ENCODE measurements at places on chromosomes 11 and 22.
A peak's percentile ranks its signal among the peaks of the same experiment; 100 is the strongest.

DNA sequence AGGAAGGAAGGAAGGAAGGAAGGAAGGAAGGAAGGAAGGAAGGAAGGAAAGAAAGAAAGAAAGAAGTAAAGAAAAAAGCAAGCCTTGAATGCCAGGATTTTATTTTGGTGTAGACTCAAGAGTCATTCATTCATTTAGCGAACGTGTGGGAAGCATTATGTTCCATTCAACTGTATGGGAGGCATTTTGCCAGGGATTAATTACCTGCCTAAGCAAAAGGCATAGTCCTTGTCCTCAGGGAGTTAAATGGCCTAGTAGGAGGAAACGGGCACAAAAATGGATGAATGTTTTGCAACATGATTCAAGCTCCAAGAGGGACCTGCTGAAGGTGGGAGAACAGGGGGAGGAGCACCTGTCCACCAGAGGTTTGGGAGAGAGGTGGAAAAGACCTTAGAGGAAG, 16.2 kb upstream of the ZNRF3 start:
- DNase-seq, result no peak

- no peak for DNase-seq
Observed at GRCh38 chr11:64112771-64113461, 53.0 kb downstream of the MACROD1 start.

- peak; percentile 93 for DNase-seq
Observed at GRCh38 chr11:6705905-6706535, 22.9 kb upstream of the MRPL17 start.

DNA sequence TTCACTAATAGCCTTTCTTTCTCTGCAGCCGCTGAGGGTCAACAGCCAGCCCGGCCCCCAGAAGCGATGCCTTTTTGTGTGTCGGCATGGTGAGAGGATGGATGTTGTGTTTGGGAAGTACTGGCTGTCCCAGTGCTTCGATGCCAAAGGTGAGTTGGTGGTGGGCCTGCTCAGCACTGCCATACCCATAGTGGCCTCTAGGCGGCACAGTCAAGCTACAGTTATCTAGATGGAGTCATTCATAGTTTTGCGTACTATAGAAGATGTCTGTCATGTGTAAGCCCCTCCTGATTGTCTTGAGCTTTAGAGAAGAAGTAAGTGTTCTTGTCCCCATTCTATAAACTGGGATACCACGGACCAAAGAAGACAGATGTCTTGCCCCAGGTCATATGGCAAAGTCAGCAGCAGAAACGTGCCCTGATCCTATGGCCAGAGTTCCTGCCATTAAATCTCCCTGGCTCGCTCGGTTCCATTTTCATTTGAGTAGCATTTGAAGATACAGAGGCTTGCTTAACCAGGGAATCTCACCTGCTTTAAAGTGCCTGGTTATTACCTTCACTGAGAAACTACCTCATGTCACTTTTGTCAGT, 42.1 kb upstream of the CRTAM start:
- DNase-seq, result peak; percentile 50

DNA sequence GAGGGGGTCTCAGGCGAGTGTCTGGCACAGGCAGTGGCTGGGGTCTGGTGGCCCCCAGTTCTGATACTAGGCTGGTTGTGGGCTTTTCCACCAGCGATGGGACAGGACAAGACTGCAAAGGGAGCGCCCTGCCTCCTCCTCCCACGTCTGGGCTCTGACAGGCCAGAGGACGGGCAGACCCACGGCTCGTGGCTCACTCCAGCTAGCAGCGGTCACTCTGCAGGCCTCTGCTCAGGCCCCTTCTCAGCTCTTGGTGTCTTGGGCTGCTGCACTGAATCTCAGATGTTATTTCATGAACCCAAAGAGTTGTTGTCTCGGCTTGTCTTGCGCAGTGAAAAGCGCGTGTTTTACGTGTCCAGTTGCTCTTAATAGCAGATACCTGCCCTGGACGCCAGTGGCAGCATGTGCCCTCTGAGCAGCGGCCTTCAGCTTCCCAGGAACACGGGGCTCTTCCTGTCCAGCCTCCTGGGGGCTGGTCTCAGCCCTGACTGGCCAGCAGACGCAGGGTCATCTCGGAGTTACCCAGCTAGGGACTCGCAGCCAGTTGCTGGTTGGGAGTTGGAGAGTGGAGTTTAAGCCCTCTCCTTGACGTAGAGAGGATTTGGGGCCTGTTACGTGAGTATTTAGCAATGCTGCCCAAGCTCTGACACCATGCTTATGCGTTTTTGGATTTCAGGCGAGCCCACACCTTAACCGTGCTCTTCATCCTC, 9.6 kb downstream of the PTDSS2 start:
- DNase-seq, result no peak

- DNase-seq, result peak; percentile 81
Observed at GRCh38 chr11:8225589-8226036, 38.1 kb downstream of the LMO1 start.

GRCh38 chr11:128045094-128045725, 542.1 kb downstream of the ETS1 start:
- no peak for DNase-seq

DNA sequence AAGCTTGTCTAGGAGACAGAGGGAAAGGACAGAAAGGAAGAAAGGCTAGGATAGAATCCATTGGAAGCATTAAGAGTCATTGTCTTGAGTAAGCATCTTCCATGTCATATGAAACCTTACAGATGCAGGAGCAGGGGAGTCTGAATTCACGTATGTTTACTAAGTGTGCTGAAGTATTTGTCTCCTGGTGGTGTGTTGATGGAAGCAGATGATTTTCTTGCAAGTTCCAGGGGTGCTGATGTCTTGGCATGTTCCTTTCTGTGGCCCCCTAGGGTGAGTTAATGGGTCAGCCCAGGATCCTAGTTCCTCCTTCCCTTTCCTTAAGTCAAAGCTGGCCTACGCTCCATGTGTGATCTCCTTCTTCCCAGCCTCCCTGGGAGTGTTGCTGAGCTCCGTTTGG, 110.2 kb downstream of the TEAD1 start:
- no peak for DNase-seq

- DNase-seq, result no peak
Observed at GRCh38 chr22:27877501-27877900, 41.6 kb downstream of the PITPNB start.

DNA sequence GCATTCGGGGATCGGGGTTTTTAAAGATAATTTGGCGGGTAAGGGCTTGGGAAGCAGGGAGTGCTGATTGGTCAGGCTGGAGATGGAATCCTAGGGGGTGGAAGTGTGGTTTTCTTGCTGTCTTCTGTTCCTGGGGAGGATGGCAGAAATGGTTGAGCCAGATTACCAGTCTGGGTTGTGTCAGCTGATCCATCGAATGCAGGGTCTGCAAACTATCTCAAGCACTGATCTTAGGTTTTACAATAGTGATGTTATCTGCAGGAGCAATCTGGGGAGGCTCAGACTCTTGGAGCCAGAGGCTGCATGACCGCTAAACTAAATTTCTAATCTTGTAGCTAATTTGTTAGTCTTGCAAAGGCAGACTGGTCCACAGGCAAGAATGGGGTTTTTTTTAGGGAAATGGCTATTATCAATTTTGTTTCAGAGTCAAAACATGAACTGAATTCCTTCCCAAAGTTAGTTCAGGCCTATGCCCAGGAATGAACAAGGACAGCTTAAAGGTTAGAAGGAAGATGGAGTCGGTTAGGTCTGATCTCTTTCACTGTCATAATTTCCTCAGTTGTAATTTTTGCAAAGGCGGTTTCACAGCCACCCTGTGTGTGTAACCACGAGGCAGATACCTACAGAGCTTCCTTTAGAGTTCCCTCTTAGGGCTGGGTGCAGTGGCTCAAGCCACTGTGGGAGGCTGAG, 10.2 kb downstream of the SCGB1A1 start:
- no peak for DNase-seq

- no peak for DNase-seq
Observed at GRCh38 chr11:3834664-3835461, 5.9 kb downstream of the RHOG start.

DNA sequence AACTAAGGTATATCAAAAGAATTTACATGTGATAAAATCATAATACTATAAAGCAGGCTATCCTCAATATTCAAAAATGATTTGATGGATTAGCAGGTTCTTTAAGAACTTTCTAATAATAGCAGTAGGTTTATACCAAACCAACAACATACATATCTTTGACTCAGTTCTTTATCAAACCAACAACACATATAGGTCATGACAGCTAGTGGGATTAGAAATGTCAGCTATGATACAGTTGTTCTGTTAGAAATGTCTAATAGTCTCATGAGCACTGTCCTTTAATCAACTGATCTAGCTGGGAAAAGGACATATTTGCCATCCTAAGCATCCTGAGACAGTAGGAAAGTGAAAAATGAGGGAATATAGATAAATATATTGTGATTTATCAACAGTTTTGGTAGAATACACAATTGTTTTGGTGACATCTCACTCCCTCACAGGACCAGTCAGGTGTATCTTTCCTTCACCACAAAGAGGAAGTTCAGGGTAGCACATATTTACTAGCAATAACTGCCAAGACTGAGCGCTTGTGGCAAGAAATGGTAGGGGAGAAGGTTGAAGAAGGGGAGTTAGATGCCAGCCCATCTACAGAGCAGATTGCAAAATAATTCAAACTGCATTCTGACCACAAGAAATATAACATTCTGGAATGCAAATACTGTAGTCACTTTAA, 90.8 kb upstream of the APOA1 start:
- peak; percentile 39 for DNase-seq

GRCh38 chr11:10695833-10696232, 2.3 kb upstream of the IRAG1 start:
- no peak for DNase-seq

DNA sequence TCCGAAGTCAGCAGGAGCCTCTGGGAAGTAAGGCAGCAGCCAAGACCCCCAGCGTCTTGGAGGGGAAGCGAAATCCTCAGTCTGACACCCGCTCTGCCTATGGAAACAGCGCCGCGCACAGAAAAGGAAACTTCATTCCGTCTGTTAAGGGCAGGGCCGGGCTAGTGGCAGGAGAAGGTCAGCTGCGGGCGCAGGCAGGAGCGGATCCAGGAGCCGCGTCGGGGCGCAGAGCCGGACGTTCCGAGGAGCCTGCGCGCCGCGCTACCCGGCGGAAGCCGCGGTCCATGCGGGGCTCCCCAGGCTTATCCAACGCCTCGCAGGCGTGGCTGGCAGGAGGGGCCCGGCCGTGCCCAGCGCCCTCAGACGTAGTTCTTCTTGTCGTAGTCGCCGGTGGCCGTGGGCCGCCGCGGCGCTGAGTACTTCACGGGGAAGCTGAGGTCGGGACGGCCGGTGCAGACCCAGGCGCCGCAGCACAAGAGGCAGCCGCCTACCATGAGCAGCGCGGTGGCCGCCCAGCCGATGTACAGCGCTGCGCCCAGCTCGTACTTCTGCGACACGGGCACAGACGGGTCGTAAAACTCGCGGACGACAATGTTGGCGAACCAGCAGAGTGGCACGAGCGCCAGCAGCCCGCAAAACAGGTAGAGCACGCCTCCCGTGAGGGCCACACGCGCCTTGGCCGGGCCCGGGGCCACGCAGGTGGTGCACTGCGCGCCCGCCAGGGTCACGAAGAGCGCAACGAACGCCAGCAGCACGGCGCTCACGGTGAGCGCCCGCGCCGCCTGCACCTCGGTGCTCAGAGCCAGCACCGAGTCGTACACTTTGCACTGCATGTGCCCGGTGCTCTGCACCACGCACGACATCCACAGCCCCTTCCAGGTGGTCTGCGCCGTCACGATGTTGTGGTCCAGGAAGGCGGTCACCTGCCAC, 705 bp downstream of the CLDN5 start:
- peak; percentile 32 for DNase-seq

DNA sequence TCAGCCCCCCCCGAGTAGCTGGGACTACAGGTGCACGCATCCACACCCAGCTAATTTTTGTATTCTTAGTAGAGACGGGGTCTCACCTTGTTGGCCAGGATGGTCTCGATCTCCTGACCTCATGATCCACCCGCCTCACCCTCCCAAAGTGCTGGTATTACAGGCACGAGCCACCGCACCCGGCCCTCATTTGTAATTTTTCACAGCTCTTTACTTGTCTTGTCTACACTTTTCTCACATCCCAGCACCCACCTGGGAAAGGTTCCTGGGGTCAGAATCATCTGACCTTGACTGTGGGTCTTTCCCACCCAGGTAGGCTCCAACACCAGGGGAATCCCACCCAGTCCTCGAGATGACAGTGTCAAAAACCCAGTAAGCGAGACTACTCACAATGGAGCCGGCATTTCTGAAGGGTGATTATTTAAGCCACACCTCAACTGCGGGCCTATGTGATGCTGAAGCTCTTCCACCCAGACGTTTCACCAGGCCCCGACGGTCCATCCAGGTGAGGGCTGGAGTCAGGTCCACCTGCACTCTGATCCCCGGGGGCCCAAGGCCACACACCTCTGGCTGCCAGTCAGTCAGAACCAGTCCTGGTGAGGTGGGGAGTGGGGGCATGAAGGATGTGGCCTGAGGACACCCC, 23.4 kb downstream of the CELSR1 start:
- no peak for DNase-seq

- DNase-seq, result peak; percentile 65
Observed at GRCh38 chr11:6667733-6668374, 12.2 kb upstream of the DCHS1 start.

DNA sequence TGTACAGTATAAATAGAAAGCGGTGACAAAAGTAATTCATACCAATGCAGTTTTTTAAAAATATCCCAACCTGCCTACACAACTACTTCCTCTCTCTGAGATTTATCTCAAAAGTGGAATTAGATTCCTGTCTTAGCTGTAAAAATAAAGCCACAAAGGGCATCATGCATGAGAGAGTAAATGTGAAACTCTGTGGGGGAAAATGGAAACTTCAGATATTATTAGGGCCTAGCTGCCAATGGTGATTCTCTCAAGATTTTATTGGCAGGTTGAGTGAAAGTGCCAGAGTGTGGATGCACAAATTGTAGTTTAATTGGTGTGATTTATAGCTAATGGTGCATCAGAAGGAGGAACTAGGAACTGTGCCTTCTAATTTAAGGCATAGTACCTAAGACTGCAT, 356.9 kb upstream of the CCDC90B start:
- DNase-seq, result no peak

GRCh38 chr11:11280826-11281225, 72.2 kb downstream of the CSNK2A3 start:
- DNase-seq, result no peak

DNA sequence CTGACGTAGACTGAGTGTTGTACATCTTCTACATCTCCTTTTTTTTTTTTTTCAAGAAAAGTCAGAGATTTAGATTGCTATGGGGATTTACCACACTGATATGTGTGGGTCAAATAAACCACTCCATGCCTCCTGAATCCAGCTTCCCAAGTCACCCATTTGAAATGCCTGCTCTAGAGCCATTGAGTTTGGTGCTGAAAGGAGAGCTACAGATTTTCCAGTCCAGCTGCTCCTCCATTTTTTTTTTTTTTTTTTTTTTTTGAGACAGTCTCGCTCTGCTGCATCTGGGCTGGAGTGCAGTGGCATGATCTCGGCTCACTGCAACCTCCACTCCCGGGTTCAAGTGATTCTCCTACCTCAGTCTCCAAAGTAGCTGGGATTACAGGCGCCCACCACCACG, 115.2 kb upstream of the TIMP3 start:
- DNase-seq, result no peak

- no peak for DNase-seq
Observed at GRCh38 chr22:22171357-22172218, 73.0 kb upstream of the VPREB1 start.
